Smooth muscle cell of bladder (primary cell): ENCODE measurements at places on chromosomes 6 and 20. TPM values are rescaled to one million over a fixed set of nuclear protein-coding genes. Genes with fewer than 3 reads are reported as not detected.

Gene SMPDL3A
- total RNA-seq = 174 and 196 TPM in 2 replicates

Gene MOG
- total RNA-seq = not detected in 2 replicates

Gene UFL1
- 30.7 and 31.0 TPM in 2 replicates for total RNA-seq

Gene PGC
- total RNA-seq = not detected in 2 replicates
